Activated T-helper 9 cell treated with anti-CD3 and anti-CD28 coated beads, Interleukin-2, amount 50 U/mL, for 16 hours (primary cell): ENCODE measurements at places on chromosomes 5 and 9.

GRCh38 chr9:35891646-35892045 lies 14.4 kb upstream of the HRCT1 start:
- DNase-seq = no peak

- no peak for DNase-seq
These were observed 47.1 kb downstream of the COL27A1 start for GRCh38 chr9:114202396-114202795.

- no peak for DNase-seq
These were observed 175.7 kb downstream of the MELK start for GRCh38 chr9:36748322-36748899.

GRCh38 chr9:73805111-73805510 lies 653.4 kb downstream of the ANXA1 start:
- DNase-seq = no peak
